Stimulated activated naive B cell treated with anti-CD40 and anti-IgM and Interleukin-4, amounts not matched to agents 10 μg/mL and 1 μg/mL and 100 μg/mL, for 72 hours (primary cell): ENCODE measurements at places on chromosomes 4 and X.

DNA sequence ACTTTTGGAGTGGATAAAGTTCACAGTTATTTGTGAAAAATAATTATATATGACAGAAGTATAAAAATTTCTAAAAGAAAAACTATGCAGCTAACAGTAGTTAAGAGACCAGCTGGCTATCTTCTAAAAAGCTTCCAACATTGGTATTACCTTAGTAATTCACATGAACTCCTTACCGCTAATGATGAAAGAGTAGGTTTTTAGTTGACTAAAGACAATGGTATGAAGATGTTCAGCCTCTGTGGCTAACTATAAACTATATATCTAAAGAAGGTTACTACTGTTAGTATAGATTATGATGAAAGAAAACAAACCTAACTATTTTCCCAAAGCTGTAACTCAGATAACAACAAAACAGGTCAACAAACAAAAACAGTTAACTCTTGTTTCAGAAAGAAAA lies 10.4 kb downstream of the CCNI start:
- no peak for DNase-seq

DNA sequence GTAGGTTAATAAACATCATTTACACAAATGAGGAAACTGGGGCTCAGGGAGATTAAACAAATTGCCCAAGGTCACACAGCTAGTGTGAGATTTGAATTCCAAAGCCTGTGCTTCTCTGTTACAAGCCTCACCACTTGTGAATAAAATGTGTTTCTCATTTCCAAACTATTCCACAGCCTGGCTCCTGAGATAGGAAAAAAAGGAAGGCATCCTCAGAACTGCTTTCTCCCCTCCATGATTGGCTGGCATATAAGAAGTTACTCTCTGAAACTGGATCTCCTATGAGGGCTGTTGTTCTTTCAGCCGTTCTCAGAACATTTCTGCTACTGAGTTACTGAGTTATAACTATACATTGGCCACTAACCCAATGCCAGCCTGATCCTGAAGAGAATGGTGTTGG lies 237.9 kb downstream of the MAML3 start:
- H3K36me3 ChIP-seq: no peaks in the 10 kb centered on the region
- no peak overlapping the region for H3K4me3 ChIP-seq
- no peaks in the 10 kb centered on the region for H3K4me1 ChIP-seq
- no peak for DNase-seq

DNA sequence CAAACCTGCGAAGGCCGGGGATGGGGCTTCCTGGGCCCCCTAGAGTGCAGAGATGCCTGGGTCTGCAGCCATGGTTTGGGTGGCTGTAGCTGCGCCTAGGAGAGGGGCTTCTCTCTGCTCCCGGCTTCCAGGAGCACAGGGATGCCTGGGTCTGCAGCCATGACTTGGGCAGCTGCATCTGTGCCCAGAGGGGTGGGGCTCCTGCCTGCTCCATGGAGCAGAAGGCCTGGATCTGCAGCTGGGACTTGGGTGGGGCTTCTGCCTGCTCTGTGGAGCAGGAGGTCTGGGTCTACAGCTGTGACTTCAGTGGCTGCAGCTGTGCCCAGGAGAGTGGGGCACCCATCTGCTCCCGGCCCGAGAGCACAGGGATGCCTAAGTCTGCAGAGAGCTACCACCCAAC lies 20.8 kb downstream of the SPON2 start:
- no peak for DNase-seq
- H3K27ac ChIP-seq: no peak overlapping the region
- H3K4me3 ChIP-seq: no peak overlapping the region
- peaks cover 16% of the 10 kb centered on the region for H3K4me1 ChIP-seq
- H3K27me3 ChIP-seq: peaks cover 7% of the 10 kb centered on the region

DNA sequence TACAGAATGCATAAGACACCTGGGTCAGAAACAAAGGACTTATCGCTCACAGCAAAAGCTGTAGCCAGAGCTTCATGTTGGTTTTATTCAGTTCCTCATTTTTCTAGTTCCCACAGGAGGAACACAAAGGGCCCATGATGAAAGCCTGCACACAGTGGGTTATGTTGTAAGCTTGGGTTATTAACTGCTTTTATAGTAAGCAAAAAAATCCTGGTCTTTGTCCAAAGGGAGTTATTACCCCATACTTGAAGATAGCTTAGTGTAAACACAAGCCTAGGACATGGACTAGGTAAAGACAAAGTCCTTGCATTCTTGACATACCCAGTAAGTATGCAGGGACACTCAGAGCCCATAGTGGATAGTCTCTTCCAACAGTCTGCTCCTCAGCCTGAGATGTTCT lies 11.7 kb downstream of the BBS12 start:
- no peaks in the 10 kb centered on the region for H3K27me3 ChIP-seq
- DNase-seq: no peak
- H3K4me1 ChIP-seq: no peaks in the 10 kb centered on the region
- no peak overlapping the region for H3K27ac ChIP-seq
- peaks cover 14% of the 10 kb centered on the region for H3K36me3 ChIP-seq
